ENCODE measurements at places on chromosomes 13 and 19.
A peak's percentile ranks its signal among the peaks of the same experiment; 100 is the strongest.

DNA sequence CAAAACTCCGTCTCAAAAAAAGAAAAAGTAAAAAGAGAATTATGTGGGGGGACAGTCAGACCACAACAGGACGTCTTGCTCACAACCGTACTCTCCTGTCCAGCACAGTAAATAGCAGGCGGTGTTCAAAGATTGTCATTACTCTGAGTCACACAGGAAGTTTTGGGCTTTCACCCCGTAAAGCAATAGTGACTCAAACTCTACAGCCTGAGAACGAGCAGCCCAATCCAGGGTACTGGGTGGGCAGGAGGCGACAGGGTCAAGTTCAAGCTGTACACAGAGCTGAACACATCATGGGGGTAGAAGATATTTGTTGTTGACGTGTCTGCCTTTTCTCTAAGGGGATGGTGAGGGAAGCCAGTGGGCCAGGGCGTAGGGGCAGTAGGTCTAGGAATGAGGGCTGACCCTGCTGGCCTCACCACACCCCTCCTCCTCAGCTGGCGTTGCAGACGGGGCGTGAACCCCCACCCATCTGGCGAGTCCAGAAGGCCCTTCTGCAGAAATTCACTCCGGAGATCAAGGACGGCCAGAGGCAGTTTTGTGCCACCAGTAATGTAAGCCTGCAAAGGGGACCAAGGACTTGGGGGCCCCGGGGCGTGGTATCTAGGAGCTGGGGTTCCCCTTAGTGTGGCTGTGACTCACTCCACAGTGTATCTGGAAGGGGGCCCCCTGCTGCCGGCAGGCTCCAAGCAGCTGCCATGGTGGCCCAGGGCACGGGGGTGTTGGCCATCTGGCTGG lies 23.3 kb downstream of the PRR12 start:
- peak; percentile 55 for DNase-seq

GRCh38 chr19:28044477-28044876 lies 1168.5 kb downstream of the UQCRFS1 start:
- DNase-seq, result no peak

DNA sequence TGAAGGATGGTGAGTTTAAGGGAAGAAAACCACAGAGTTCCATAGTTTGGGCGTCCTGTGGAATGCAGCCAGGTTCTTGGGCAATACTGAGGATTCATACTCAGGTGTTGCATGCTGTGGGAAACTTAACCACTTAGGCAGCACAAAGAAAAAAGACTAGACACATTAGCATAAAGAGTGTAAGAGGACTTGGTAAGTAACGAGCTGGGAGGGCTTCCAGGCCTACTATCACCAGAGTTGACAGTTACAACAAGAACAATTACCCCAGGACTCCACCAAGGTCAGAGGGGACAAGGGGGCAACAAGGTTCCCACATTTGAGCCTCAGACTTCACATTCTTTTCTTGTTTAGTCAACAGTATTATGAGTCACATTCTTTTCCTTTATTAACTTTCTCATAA lies 33.2 kb downstream of the KCTD12 start:
- DNase-seq, result no peak

- no peak for DNase-seq
These were observed 16.1 kb upstream of the F2RL3 start for GRCh38 chr19:16872728-16873127.

DNA sequence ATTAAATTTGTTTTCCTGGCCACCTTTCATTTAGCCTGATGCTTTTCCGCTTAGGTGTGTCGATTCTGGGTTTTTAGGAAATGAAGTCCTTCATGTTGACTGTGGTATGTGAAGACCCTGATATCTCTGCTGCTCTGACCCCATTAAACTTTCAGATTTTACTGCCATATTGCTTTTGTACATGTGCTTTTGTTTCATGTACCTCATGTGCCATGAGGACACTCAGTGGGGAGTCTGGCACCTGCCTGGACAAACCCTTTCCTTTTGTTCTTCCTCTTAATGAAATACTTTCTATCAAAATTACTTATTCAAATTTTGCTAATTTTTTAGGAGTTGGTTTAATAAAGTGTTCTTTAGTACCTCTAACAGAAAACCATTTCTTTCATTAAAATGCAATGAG lies 774.8 kb downstream of the GPC5 start:
- no peak for DNase-seq

GRCh38 chr13:47148543-47148942 lies 251.7 kb upstream of the HTR2A start:
- DNase-seq, result no peak

DNA sequence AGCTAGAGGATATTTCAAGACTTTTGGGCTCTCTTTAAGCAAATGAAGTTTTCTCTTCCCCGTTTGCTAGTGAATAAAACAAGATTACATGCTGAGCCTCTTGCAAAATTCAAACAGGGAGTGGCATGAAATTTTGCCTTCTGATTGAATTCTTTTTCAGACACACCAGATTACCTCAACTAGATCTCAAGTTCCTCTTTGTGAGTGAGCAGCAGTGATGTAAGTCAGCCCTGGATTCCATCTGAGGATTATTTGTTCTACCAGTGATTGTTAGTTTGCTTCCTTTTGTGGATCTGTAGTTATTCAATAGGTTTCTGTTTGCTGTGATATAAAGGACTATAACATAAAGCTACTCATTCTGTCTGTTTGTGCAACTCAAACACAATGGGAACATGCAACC lies 407.7 kb downstream of the LMO7 start:
- DNase-seq, result no peak

DNA sequence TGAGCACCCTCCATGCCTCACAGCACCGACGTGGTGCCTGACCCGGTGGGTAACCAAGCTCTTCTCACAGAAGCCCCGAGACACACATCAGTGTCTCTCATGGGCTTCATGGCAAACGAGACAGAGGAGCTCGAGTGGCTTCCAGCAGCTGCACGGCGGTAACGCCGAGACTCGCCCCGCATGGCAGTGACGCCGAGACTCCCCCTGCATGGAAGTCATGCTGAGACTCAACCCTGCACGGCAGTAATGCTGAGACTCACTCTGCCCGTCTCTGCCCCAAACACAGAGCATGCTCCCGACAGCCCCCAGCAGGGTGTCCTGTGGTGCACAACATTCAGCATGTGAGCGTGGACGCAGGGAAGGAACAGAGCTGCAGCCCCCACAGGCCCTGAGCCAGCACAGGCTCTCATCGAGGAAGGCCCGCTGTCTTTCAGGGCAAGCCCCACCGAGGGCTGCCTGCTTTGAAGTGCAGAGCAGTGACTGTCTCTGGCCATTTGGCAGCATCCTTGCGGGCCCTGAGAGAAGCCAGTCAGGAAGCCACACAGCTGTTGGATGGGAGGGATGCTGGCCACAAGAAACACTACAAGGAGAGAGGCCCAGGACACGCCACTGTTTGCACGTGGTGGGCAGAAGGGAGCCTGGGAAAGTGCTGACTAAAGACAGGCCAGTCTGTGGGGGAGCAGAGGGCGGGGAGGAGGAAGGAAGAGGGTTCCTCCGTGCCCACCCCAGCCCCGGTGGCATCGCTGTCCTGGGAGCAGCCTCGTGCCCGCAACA lies 9.5 kb downstream of the GAS6 start:
- no peak for DNase-seq

GRCh38 chr19:10289836-10290356 lies at the start of gene ICAM5:
Gene ICAM5, plus strand, starts transcription at chr19:10289952. Its CDS starts 92 bp downstream, at chr19:10290044.
- DNase-seq, result peak; percentile 63

GRCh38 chr13:27035892-27036235 lies 135.7 kb downstream of the USP12 start:
- no peak for DNase-seq

DNA sequence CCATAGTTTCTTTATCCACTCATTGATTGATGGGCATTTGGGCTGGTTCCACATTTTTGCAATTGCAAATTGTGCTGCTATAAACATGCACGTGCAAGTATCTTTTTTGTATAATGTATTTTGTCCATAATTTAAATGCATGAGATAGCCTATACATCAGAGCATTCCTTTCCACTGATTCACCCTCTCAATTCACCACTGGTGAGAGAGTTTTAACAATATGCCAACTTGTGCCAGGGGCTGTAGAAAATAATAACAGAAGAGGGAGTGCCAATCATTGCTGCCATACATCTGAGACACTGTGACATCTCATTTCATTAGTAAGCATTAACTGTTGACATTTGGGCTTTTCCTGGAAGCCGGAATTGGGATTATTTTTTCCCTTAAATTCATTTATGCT lies 125.1 kb downstream of the RAP2A start:
- DNase-seq, result no peak

DNA sequence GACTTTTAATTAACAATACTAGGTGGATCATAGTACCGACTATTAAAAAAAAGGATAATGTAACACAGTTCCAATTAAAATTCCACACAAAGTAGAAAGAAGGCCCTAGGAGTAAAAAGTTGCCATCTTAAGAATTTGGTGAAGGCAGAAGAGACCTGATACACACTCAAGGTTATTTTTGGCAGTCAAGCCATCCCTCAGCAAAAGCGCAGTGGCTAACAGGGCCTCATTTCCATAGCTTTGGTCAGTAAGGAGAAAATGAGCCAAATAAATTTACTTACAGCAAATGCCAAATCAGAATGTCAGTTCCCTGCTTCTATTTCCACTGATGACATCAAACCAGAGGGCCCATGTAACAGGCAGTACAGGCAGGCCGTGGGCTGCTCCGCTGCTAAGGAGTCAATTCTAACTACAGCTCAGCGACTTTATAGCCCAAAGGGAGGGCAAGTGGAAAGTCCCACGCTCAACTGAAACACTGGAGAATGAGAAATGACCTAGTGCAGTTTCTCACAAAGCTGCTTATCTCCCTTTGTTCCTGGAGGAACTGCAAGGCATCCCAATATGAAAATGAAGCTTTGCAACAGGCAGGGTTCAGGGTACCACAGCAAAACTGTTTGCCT lies 6.3 kb downstream of the ARGLU1 start:
- peak; percentile 65 for DNase-seq

GRCh38 chr19:40392894-40393517 lies 3.0 kb upstream of the HIPK4 start:
- DNase-seq, result no peak

- DNase-seq, result no peak
These were observed 9.3 kb downstream of the SLC7A10 start for GRCh38 chr19:33216198-33216830.

GRCh38 chr19:10549733-10550132 lies 6.0 kb downstream of the ATG4D start:
- DNase-seq, result no peak

DNA sequence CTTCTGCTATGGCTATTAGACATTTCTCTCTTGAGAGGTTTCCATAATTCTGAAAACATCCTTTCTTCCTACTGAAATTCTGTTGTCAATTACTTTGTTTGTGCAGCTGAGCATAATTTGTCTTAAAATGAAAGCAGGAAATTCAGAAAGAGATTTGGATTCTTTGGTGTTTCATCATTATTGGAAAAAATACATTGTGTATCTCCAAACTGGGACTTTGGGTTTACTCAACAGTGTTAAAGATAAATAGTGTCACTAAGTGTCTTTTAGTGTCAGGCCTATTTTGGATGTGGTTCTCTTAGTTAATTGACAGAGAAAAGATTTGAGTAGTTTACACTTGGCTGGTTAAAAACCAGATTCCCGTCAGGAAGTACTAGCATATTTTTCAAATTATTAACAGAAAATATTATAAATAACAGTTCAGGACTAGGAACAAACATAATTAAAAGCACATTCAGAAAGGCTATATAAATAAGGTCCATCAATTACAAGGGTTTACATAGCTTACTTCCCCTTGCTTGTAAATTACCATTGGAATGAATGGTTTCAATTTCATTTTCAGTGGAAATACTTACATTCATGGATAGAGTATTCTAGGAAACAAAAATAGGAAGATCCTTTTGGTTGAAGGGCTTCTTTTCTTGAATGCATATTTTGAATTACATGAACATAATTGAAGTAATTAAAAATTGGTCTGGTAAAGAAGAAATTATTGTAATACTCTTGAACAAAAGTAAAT lies 483.1 kb downstream of the GPC6 start:
- no peak for DNase-seq

DNA sequence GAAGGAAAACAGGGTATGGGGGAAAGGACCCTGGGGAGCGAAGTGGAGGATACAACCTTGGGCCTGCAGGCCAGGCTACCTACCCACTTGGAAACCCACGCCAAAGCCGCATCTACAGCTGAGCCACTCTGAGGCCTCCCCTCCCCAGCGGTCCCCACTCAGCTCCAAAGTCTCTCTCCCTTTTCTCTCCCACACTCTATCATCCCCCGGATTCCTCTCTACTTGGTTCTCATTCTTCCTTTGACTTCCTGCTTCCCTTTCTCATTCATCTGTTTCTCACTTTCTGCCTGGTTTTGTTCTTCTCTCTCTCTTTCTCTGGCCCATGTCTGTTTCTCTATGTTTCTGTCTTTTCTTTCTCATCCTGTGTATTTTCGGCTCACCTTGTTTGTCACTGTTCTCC lies 2.7 kb downstream of the KLK3 start:
- DNase-seq, result no peak

GRCh38 chr13:30125422-30126073 lies 181.8 kb downstream of the KATNAL1 start:
- no peak for DNase-seq

DNA sequence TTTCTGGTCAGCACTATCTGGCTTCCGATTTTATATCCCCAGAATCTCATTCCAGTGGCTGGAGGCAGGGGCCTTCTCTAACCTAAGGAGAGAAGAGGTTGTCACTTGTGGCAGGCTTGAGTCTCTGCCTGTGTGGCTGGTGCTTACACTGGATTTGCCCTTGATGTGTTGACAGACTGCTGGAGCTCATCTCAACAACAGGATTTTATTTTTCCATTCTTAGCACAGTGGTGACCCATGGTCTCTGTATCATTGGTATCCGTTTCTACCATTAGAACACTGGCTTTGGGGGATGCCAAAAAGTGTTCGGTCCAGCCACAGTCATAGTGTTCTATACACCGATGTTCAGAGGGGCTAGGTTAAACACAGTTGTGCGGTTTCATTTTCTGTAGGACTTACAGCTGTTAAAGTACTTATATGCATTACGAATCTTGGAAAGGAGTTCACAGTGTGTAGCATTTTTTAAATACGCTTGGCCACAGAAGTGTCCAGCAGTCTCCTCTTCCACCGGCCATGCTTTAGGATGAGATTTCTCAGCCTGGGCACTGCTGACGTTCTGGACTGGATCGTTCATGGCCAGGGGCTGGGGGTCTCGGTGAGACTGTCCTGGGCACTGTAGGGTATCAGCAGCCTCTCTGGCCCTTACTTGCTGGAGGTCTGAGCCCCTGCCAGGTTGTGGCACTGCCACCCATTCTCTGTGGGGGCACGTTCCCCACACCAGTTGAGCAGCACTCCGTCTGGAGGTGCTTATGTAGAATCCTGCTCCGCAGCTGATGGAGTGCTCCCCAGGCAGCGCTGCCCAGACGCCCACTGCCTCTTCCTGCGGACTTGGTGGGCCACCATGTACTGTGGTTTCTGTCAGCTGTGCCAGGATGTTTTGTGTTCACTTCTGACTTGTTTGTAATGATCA lies 41.4 kb upstream of the TEX29 start:
- no peak for DNase-seq

GRCh38 chr19:6062961-6063575 lies 47.2 kb downstream of the RFX2 start:
- peak; percentile 13 for DNase-seq

GRCh38 chr19:46692918-46693722 lies 23.8 kb downstream of the PRKD2 start:
- no peak for DNase-seq

- DNase-seq, result no peak
These were observed 11.4 kb upstream of the CRTC1 start for GRCh38 chr19:18672044-18672451.

All from activated T-cell treated with anti-CD3 and anti-CD28 coated beads, Interleukin-2, amount 50 U/mL, for 48 hours (primary cell).